Skin of body (tissue), 3 donors: ENCODE measurements at places on chromosomes 1 and 21.
A peak's percentile ranks its signal among the peaks of the same experiment; 100 is the strongest.

GRCh38 chr1:94142583-94142982 lies 21.6 kb upstream of the ABCA4 start:
- no peak for DNase-seq

- peak; percentile 45 for DNase-seq
Observed at GRCh38 chr1:171742577-171742922, 685 bp upstream of the VAMP4 start.

DNA sequence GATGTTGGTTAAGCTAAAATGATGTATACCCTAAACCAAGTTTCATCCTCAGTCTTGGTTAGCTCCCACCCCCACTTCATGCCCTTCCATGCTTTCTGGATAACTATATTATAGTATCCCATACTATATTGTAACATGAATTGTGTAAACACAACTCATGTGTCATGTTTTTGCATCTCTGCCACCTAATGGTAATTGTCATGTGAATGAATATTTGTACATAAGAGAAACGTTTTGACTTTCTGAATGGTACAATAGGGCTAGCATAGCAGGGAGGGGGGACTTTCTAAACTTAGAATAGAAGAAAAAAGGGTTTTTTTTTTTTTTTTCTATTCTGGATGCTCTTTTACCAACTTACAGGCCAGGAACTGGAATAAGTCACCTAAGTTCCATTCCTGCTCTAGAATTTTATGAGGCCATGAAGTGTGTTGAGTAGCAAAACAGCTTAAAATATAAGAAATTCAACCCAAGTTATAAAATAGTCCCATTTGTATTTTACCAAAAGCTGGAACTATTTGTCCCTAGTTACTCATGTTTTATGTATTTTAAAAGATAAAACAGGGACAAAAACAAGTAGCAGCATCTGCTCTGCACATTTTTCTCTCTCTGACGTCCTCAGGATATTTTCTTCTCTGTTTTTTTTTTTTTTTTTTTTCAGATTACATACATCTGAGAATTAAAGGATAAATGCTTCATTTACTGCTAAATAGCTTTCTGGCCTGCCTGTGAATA lies 77.4 kb downstream of the HLX start:
- DNase-seq, result peak; percentile 75

- no peak for DNase-seq
Observed at GRCh38 chr1:182059936-182060335, 1.6 kb downstream of the ZNF648 start.

GRCh38 chr1:208654241-208654640 lies 410.1 kb upstream of the PLXNA2 start:
- no peak for DNase-seq

DNA sequence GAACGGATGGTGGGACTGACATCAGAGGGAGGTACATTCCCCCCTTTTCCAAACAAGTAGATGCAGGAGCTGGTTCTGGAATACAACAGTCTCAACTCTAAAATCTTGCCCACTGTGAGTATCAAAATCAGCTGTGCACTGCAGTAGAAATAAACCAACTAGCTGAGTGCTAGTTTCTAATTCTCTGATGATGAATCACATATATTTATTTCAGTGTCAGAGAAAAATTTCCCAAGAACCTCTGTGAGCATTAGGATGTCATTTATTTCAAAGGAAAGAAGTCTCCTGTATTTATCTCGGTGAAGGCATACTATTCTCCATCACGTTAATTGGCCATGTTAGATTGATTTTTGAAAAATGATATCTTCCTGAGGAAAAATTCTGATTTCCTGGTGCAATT lies 67.1 kb downstream of the LHX9 start:
- no peak for DNase-seq

DNA sequence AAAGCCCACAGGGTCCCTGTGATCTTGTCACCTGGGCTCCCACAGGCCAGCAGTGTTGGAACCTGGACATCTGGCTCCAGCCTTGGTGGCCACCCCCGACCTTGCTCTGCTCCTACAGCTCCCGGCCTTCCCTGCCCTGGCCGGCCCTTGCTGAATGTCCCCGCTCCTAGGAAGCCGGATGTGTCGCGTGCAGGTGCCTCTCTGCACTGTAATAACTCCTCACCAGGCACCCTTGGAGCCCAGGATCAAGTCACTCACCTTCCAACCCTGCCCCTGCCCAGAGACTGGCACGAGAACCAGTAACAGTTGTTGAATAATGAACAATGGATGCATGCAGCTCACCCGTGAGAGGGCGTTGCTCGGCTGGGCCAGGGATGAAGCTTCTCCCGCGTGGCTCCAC lies 12.1 kb downstream of the PDE9A start:
- DNase-seq, result no peak

DNA sequence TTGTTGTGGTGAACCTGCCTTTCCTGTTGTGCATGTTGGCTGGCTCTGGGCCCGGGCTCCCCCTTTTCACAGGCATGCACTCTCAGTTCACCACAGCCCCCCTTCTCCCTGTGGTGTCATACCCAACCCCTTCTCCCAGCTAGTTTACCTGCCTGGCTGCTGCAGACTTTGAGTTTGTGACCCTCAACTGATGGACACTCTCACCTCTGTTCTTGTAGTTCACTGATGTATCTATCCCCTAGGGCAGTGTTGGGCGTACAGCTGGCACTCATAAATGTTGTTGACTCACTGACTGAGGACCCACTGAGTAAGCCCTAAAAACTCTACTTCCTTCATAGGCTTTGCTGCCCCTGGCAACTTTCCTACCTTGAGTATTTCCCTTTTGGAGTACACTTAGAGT lies 54.9 kb downstream of the WDR64 start:
- no peak for DNase-seq

- no peak for DNase-seq
Observed at GRCh38 chr1:18489417-18490143, 8.8 kb downstream of the KLHDC7A start.

GRCh38 chr1:42005530-42005929 lies 86.8 kb upstream of the HIVEP3 start:
- DNase-seq, result no peak

DNA sequence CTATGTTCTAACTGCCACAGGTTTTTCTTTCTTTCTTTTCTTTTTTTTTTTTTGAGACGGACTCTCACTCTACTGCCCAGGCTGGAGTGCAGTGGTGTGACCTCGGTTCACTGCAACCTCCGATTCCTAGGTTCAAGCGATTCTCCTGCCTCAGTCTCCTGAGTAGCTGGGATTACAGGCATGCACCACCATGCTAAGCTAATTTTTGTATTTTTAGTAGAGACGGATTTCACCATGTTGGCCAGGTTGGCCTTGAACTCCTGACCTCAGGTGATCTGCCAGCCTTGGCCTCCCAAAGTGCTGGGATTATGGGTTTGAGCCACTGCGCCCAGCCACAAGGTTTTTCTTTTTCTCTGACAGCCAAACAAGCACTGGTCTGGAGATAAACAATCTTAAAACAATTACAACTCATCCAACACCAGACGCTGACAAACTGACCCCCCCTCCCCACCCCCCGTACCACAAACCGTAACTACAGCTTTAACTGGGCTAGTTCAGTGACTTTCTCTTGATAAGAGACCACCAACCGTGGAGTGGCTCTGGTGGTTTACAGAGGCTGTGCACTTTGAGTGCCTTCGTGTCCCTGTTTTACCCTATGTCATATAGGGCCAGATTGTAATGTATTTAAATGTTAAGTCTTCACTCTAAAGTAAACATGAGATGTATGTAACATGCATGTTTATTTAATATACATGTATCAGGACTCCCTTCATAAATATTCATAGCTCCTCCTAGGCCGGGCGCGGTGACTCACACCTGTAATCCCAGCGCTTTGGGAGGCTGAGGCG lies 19.5 kb upstream of the PUM1 start:
- DNase-seq, result no peak

GRCh38 chr1:171998711-171999110 lies 157.4 kb downstream of the DNM3 start:
- peak; percentile 11 for DNase-seq

DNA sequence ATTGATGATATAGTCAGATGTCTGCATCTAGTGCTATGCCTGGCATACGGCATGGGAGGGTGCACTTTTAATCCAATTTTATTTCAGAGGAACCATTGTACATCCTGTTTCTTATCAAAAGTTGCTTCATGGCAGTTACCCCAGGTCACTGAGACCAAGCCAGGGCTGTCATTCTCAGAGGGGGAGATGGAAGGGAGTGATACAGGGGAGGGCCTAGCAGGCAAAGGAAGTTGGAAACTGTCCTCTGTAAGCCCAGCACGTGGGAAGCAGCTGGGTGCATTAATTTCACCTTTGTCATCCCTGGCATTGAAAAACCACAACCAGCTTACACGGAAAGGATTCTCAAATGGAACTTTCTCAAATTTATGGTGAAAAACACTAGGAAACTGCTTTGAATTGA lies 458.7 kb upstream of the ADAMTS5 start:
- no peak for DNase-seq

DNA sequence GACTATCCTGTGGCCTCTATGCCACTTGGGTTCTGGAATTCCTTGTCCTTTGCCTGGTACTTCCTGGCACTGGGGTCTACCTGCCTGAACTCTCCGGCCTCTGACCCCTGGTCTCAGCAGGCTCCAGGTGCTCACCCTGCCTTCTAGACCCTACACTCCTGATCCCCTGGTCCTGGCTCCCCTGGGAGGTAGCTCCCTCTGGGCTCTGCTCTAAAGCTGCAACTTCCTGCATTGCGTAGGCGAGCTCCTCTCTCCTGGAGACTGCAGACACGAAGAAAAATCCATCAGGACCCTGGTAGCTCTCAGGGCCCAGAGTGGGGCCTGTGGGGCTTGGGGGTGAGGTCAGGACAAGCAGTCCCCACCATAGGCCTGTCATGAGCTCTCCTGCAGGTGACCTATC lies 7.8 kb upstream of the PLEKHG5 start:
- no peak for DNase-seq

GRCh38 chr1:5724847-5725246 lies 267.4 kb downstream of the NPHP4 start:
- DNase-seq, result no peak

- DNase-seq, result peak; percentile 32
Observed at GRCh38 chr1:153866045-153866850, 56.5 kb downstream of the GATAD2B start.
